Endodermal cell (in vitro differentiated cells): ENCODE measurements at places on chromosomes 7 and 10.

- peak; percentile 53 for DNase-seq
Observed at GRCh38 chr7:149547126-149547525, 49.5 kb upstream of the ZNF746 start.

GRCh38 chr7:30844483-30844874 is 67.2 kb upstream of the AQP1 start:
- no peak for DNase-seq

DNA sequence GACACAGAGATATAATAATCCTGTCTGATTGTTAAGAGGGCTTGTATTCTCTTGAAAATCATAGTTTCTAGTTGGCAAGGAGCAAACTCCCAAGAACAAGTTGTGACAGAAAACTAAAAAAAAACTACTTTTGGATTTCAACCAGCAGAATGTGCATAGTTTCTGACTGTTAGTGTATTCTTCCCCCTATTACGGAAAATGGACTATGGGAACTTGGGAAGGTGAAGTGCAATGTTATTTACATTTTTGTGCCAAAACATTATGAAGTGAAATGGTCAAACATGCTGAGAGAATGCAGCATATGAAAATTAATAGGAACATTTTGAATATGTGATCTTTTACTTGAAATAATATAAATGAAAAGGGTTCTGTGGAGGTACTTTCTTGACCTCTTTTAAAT is 660.8 kb downstream of the SUGCT start:
- no peak for DNase-seq

DNA sequence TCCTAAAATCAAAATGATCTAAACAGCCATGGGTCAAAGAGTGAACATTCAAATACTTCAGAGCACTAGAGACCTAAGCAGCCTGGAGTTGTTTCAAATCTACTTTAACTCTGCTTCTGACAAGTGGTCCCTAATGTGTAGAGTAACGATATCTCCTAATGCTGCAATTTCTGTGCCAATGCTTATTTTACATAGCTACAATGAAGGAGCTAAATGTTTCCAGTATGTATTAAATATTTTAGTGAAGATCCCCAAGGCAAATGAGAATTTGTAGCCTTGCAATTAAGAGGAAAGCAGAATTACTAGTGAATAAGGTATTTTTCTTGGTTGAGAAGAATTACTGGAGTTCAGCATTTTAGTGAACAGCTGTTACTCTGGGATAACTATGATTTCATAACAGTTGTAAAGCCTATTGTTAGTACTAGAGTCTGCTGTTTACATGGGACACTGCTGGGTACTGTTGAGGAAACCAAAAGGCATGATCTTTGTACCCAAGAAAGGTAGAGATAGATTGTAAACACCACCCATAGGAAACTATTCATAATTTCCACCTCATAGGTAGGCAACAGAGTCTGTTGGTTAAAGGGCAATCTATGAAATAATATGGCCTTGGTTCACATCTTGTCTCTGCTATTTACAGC is 271.9 kb downstream of the PLXDC2 start:
- no peak for DNase-seq

GRCh38 chr7:2520761-2521290 is 1.3 kb downstream of the LFNG start:
- no peak for DNase-seq

- DNase-seq, result no peak
Observed at GRCh38 chr7:63087575-63088190, 911.0 kb upstream of the ZNF722 start.

GRCh38 chr10:96230527-96230926 is 40.8 kb downstream of the BLNK start:
- DNase-seq, result no peak

DNA sequence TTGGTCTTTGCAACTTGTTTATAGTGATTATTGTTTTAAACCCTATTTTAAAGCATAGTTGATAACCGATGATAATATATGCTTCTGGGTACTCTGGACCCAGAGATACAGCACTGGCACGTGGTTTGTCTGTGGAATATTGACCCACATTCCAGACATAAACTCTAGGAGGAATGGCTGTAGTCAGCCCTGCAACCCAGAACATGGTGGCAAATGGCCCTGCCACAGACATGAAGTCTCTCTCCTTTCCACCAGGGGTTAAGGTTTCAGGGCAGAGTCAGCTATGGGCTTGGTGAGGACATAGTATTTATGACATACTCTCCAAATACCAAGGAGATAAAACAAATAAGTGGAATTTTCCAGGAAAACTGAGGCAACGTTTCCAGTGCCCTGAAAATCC is 83.6 kb downstream of the NAMPT start:
- DNase-seq, result no peak

DNA sequence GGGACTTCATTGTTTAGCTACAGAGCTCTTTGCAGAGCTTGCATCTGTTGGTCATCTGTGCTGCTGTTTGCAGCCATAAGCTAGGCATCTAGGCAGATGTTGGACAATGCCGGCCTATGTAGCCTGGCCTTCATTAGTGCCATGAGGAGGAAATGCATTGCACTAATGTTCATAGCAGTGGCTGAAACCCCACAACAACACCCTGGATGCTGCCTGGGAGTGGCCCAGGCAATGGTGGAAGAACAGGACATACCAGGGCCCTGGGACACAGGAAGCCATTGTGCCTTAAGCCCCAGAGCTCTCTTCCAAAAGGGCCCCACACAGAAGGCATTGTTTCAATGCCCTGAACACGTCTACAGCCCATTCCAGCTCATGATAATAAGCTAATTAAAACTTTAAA is 131.5 kb upstream of the LYZL1 start:
- DNase-seq, result no peak

DNA sequence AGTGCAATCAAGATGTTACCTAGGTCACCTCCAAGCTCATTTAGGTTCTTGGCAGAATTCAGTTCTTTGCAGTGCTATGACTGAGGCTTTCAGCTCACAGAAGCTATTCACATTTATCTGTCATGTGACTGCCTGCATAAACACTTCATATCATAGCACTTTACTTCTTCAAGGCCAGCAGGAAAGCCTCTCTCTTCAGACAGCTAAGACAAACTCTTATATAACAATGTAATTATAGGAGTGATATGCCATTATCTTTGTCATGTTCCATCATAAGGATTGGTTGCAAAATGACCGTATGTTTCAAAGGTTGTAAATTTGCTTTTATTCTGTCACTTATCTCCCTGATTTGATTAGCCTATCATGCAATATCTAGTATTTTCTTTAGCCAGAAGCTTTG is 78.8 kb upstream of the TMEM196 start:
- DNase-seq, result no peak

- DNase-seq, result no peak
Observed at GRCh38 chr7:147276783-147277370, 1160.3 kb downstream of the CNTNAP2 start.

DNA sequence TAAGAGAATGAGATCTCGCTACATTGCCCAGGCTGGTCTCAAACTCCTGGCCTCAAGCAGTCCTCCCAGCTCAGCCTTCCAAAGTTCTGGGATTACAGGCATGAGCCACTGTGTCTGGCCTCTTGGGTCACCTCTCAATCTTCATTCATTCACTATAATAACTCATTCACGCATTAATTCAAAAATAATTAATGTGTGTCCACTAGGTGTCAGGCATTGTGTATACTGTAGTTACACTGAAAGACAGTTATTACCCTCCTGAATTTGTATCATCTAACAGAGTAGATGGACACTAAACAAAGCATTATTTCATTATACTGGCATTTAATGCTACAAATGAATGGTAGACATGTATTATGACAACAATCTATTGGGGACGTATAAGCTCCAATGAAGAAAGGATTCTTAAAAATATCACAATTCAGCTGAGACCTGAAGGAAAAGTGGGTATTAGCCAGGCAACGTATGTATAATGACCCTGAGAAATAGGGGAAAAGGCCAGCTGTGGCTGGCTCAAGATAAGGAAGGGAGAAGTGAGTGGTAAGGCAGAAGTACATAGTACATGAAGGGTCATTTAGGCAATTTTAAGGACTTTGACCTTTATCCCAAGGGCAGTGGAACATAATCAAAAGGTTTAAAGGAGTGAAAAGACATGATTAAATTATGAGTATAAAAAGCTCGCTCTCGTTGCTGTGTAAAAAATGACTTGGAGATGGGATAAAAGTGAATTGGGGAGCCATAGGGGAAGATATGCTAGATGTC is 150.7 kb downstream of the BTAF1 start:
- DNase-seq, result no peak

- no peak for DNase-seq
Observed at GRCh38 chr7:113267885-113268284, 149.5 kb upstream of the SMIM30 start.

DNA sequence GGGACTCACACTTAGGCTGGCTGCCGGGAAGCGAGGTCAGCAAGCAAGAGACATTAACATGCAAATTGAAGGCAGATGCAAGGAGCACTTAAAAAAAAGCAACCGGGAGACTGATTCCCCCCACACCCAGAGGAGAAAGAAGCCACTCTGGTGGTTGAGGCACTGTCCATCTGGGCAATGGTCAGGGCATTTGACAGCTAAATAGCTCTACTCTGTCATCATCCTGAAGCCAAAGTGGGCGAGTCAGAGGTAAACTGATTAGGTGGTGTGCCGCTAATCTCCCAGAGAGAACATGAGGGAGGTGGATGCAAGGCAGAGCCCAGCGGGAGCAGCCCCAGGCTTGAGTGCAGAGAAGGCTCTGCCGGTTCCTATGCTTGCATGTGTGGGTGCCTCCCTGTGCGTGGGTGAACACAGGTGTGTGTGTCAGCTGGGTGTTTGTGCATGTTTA is 100.6 kb downstream of the PLXNA4 start:
- peak; percentile 75 for DNase-seq

DNA sequence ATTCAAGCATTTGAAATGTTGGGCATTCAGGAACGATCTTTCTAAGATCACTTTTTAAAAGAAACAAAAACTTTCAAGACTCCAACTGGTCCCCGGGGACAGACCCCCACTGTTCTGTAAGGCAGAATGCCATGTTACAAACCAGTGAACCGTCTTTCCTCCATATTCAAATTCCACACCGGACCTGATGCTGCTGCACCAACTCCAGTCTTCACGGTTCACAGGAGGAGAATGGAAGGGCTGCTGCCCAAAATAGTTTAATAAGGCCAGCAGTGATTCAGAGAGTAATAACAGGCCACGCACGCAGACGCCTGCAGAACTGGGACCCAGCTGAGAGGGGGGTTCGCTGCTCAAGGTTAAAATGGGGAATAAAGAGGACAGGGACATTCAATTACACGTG is 47.2 kb downstream of the OSBPL3 start:
- DNase-seq, result no peak

DNA sequence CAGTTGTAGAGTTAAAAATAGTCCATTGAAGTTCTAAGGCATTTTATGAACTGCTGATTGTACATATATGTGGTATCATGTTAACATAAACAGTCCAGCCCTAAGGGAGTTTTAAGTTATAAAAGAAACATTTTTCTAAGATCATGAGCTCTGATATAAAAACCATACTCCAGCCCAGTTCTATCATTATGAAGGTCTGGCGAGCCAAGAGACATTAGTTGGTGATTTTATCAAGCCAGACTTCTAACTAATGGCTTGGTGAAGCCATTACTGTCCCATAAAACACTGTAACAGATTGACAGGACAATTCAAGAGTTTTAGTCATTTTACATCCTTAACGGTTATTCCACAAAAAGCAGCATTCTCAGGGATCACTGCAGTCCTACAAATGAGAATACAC is 221.6 kb downstream of the RNLS start:
- DNase-seq, result no peak

- no peak for DNase-seq
Observed at GRCh38 chr10:20582041-20582440, 315.1 kb downstream of the NEBL start.

DNA sequence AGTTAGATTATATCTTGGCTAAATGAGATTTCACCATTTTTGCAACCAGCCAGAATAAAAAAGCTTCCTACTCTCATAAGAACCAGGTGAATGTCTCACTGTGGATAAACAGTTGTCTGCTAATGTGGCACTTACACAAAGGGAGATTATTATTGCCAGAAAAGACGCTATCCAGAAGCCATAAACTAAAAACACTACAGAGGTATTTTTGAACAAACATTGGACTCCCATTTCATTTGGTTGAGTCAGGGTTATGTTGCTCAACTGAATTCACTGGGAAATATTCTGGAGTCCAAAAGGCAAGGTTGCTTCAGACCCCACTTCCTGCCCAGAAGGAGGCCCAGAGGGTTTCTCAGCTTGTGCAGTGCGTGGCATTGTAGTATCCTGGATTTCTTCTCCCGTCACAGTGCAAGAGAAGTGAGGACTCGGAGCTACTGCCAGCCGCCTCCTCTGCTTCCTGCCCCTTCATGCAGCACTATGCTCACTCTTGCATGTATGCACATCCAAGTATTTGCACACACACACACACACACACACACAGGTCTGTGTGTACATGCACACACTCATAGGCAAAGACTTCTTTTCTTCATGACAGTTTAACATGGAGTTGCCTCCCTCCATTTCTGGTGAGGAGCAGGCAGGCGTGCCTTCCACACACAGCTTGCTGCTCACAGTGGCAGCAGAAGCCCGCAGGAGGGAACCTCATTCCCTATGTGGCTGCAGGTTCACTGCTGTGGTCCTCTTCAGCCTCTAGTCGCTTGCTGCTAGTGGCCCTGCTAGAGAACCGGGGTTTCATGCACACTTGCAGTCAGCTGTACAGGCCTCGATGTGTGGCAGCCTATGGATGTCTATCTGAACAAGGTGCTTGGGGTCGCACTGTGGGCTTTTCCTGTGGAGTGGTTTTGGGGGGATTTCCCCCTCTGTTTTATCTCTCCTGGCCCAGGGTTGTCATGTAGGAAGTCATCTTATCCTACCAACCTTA is 10.1 kb downstream of the DENND10 start:
- DNase-seq, result no peak

GRCh38 chr7:85014936-85015660 is 171.8 kb downstream of the SEMA3D start:
- no peak for DNase-seq

DNA sequence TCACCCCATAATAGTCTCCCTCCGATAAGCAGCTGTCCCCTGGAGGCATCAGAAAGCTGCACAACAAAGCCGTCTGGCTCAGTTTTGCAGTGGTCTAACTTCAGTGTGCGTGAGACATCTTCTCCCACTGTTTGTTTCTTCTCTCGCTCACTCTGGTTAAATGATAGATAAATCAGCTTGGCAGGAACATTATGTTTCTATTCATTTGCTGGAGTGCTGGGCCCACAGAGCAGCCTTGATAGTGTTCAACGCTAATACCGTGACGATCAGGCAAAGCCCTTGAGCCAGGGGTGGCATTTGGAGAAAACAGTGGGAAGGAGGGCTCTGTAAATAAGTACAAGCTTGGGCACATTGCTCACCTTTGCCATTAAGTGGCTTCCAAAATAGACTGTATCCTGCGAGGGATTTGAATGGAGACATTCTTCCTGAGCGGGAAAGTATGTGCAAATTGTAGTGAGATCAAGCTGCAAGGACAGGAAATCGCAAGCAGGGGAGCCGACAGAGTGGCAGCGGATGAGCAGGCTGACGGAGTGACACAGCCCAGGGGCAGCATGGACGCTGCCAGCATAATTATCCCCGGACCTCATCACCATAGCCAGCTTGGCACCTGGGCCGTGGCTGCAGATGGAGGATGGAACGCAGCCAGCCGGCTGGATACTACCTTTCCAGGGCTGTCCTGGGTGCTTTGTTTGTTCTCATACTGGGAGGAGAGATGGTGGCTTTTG is 256.8 kb upstream of the FZD8 start:
- DNase-seq, result no peak
